ENCODE measurements at places on chromosomes 5 and 9. TPM values are rescaled to one million over a fixed set of nuclear protein-coding genes. Genes with fewer than 3 reads are reported as not detected.

DNA sequence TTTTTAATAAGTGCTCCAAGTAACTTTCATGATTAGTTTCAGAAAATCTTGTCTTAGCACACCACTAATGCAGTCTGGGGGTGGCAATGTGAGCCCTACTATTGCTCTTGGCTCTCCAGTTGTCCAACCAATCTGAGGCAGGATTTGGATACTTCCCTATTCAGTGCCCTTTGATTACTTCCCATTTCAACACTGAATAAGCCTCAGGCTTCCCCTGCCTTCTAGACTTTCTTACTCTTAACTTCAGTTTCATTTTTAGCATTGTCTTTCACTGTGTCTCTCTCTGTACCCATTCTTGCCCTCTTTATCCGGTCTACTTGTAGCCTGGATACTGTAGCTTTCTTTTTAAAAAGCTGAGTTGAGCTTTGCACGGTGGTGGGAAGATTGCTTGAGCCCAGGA, 186.1 kb downstream of the C9orf152 start:
- no peak for DNase-seq

DNA sequence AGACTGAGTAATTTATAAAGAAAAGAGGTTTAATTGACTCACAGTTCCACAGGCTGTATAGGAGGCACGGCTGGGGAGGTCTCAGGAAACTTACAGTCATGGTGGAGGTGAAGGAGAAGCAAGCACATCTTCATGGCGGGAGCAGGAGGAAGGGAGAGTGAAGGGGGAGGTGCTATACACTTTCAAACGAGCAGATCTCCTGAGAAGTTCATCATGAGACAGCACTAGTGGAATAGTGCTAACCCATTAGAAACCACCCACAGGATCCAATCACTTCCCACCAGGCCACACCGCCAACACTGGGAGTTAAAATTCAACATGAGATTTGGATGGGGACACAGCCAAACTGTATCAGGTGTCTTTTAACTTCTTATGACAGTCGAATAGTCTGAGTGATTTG, 1459.3 kb upstream of the ACO1 start:
- no peak for DNase-seq

- DNase-seq = peak; percentile 86
Measured at GRCh38 chr9:116101516-116101915, 52.1 kb upstream of the PAPPA start.

GRCh38 chr5:163915481-163915961, 410.1 kb downstream of the MAT2B start:
- no peak for DNase-seq

- no peak for DNase-seq
Measured at GRCh38 chr5:136963504-136963903, 535.6 kb downstream of the SPOCK1 start.

- no peak for DNase-seq
Measured at GRCh38 chr9:112747094-112747493, 3.5 kb upstream of the SNX30 start.

SLC25A46 gene
- total RNA-seq = 77.6 TPM
